ENCODE measurements at places on chromosomes 2 and 18.
A peak's percentile ranks its signal among the peaks of the same experiment; 100 is the strongest.

DNA sequence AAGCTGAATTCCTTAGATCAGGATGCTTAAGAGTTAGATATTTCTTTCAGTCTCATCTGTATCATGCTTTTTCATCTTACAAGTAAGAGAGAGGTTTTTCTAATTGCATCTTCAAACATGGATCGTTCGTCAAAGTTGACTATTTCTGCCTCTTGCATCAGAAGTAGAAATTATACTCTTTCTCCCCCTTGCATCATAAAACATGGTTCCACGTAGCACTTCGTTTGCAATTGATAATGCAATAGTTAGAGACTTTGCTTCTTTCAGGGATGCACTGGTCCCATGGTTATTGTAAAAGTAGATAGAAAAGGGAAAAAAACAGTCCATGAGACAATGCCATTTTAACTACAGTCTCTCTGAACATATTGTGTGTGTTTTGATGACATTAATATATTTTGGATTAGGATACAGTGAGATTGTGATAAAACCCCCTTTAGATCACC is 75.1 kb upstream of the PARD3B start:
- DNase-seq: no peak

DNA sequence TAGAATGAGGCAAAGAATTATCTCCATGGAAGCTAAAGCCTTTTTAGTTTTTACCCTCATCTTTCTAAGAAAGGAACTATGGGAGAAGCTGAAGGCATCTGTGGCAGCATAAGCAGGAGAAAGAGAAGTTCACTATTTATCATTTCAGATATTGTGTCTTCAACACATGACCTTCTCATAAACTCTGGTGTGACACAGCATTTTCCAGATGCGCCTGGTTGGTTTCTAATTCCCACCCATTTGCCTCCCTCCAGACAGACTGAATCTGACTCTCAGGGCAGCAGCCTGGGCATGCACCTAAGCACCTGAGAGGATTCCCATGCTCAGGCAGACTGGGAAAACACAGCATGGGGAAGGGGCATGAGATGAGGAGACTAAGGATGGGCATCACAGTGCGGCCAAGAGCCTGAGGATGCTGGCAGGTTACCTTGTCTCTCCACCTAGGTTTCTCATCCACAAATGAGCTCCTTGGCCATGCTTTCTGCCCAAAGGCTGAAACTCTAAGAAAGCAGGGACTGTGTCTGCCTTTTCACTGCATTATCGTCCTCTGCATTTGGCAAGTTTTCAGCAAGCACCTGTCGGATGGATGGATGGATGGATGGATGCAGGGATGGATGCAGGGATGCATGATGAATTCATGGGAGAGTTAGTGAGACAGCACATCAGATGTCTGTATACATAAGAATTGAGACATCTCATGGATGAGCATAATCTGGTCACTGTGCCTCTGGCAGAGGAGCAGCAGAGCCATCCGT is 28.8 kb upstream of the SULT1C4 start:
- no peak for DNase-seq

DNA sequence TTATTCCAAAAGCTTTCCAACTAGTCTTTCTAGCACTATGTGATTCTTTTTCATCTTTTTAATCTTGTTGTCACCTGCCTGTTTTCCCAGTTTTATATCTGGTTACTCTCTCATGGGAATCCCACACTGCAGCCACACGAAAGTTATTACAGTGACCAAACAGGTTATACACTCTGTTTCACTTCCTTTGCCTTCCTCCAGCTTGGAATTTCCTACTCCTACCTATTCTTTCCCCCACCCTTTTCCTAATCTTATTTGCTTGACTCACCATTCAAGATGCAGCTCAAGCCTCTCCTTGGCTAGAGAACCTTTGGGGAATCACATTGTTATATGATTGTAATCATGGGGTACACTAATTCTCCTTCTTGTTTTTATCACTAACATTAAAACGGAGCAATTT is 13.4 kb upstream of the TLK1 start:
- no peak for DNase-seq

GRCh38 chr18:26059357-26059756 is 31.1 kb downstream of the SS18 start:
- no peak for DNase-seq

DNA sequence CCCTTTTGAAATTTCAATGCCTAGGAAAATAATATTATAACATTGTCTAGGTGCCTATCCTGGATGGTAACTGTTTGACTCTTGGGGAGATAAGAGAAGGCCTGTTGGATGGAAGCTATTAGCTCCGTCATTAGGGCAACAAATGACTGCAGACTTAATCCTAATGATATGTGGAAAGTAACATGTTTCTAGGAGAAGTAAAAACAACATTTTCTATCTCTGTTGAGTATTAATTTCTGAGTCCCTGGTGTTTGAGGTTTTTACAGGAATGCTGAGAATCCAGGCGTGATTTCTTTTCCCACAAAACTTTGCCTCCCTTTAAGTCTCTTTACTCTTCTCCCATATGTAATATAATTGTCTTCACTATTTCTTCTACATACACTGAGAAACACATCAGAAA is 159.1 kb downstream of the GALNT1 start:
- no peak for DNase-seq

- no peak for DNase-seq
These were observed 123.7 kb downstream of the COL6A3 start for GRCh38 chr2:237290261-237290660.

DNA sequence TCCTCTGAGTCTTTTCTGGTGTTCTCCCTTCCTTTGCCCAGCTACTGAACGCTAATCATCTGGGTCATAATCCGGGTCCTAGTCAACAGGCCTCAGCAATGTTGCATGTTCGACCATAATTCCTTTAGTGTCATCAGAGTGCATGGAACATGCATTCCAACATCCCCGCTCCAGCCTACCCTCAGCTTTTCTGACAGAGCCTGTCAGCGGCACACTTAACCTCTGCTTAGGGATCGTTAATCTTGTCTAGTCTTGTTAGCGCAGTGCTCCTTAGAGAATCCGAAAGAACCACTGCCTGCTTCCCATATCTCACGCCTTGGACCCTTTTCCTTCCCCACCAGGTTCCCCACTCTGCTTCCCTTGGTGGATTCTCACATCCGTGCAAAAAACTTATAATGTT is 767.9 kb upstream of the ID2 start:
- DNase-seq: no peak

GRCh38 chr18:48688961-48689360 is 150.1 kb downstream of the CTIF start:
- DNase-seq: no peak

- no peak for DNase-seq
These were observed 2035.3 kb upstream of the CELF4 start for GRCh38 chr18:39600894-39601293.

GRCh38 chr2:139465789-139466188 is 685.6 kb upstream of the NXPH2 start:
- DNase-seq: no peak

- DNase-seq: no peak
These were observed 257.9 kb upstream of the ATP5MC3 start for GRCh38 chr2:175439416-175439815.

- DNase-seq: peak; percentile 64
These were observed 199.1 kb upstream of the SLC14A2 start for GRCh38 chr18:45416168-45416567.

DNA sequence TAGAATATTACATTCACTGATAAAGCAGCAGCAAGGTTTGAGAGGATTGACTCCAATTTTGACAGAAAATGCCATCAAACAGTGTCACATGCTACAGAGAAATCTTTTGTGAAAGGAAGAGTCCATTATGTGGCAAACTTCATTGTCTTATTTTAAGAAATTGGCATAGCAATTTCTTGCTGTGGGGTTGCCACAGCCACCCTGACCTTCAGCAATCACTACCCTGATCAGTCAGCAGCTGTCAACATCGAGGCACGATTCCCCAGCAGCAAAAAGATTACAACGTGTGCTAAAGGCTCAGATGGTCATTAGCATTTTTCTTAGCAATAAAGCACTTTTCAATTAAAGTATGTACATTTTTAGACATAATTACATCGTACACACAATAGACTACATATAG is 74.7 kb downstream of the PRKCE start:
- no peak for DNase-seq

DNA sequence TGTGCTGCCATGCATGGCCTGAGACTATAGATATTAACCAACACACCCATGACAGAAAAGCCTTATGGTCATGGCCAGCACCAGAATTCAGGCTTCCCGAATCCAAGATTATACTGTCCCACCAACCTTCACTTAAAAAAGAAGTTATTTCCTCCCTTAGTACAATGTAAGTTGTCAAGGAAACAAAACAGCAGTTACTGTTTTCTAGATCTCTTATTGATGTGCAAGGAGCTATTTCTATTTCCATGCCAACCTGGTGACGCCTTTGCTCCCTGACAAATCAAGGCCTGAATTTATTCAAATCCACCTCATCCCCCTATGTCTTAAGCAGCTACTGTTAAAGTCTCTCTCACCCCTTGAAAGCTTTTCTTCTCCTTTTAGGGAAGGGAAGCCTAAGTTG is 249.3 kb downstream of the ZNF521 start:
- no peak for DNase-seq

DNA sequence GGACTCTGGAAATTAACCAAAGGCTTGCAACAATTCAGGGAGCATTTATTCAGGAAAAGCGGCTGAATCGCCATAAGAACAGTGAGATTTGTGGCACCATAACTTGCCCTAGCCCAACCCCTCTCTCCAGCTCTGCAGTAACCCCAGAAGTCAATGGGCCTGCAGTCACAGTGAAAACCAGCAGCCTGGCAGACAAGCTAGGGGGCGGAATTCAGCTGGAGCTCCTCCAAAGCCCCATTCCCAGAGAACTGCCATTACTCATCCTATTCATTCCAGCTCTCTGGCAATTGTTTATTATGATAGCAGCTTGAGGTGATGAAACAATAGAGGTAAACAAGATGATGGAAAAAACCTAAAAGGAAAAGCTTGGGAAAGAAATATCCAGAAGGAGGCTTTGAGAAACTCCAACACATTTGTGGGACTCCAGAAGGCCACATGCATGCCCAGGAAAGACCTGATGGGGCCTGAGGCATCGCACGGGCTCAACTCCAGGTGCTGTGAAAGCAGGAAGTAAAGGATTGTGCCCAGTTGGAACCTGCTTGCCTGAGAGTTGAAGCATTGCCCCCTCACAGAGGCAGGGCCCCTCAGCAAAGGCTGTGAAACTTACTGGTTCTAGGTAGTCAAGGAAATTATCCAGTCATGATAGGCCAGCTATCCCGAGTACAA is 126.7 kb downstream of the TWIST2 start:
- DNase-seq: no peak

GRCh38 chr18:22980394-22980793 is 47.3 kb downstream of the RBBP8 start:
- no peak for DNase-seq

GRCh38 chr2:133819906-133820305 is 251.6 kb upstream of the NCKAP5 start:
- no peak for DNase-seq

GRCh38 chr2:61419129-61419528 is 51.8 kb downstream of the USP34 start:
- no peak for DNase-seq

DNA sequence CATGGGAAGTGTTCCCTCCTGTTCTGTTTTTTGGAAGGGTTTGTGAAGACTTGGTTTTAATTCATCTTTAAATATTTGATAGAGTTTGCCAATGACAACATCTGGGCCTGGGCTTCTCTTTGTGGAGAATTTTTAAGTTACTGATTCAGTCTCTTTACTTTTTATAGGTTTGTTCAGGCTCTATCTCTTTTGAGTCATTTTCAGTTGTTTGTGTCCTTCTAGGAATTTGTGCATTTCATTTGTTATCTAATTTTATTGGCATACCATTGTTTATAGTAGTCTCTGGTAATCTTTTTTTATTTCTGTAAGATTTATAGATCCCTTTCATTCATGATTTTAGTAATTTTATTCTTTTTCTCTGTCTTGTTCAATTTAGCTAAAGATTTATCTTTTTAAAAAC is 14.6 kb downstream of the SCLY start:
- no peak for DNase-seq

GRCh38 chr2:203664029-203664755 is 42.2 kb upstream of the CD28 start:
- no peak for DNase-seq

- DNase-seq: no peak
These were observed 503.5 kb upstream of the SOX11 start for GRCh38 chr2:5188636-5189035.

DNA sequence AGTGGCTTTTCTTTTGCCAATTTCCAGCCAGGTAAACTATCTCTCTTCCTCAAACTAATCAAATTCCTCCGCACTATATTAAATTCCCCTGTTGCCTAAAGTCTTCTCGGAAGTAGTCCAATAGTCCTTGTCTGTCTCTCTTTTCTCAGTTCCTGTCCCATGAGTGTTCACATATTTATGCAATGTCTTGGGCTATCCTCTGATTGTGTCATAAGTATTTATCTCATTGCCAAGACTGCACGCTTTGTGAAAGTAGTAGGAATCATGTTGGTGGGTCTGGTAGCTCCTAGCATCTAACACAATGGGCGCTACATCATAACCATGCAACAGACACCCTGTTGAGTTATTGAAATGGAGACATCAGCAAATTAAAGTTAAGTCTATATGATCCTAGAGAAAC is 59.9 kb upstream of the POU3F3 start:
- DNase-seq: no peak

- DNase-seq: no peak
These were observed 152.5 kb upstream of the AQP4 start for GRCh38 chr18:27017901-27018500.

DNA sequence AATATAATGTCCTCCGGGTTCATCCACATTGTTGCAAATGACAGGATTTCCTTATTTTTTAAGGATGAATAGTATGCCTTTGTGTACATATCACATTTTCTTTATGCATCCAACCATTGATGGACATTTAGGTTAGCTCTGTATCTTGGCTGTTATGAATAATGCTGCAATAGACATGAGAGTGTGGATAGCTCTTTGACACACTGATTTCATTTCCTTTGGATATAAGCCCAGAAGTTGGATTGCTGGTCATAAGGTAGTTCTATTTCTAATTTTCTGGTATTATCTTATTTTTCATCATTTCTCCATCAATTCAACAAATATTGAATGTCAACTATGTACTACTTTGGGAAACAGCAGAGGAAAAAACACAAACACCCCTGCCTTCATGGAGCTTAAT is 423.3 kb downstream of the MTX2 start:
- no peak for DNase-seq

DNA sequence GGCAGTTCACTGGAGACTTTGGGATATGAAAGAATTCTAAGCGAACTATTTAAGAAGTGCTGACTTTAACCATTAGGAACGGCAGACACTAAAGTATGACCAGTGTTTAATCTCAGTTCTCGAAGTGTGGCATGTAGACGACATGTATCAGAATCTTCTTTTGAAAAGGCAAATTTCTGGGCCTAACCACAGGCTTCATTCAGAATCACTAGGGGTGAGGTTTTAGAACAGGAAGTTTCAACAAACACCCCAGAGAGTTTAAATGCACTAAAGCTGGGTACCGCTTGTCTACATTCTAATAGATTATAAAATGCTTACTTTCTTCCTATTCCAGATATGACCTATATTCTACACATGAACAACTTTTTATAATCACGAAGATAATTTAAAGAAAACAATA is 180.3 kb downstream of the ANKRD44 start:
- DNase-seq: no peak

GRCh38 chr2:218964041-218964771 is 4.7 kb downstream of the CDK5R2 start:
- no peak for DNase-seq

All from right renal cortex interstitium (tissue), 3 donors.